ENCODE measurements at places on chromosomes 5 and 9.

GRCh38 chr5:170622933-170623332 lies 119.1 kb downstream of the KCNIP1 start:
- DNase-seq = no peak

DNA sequence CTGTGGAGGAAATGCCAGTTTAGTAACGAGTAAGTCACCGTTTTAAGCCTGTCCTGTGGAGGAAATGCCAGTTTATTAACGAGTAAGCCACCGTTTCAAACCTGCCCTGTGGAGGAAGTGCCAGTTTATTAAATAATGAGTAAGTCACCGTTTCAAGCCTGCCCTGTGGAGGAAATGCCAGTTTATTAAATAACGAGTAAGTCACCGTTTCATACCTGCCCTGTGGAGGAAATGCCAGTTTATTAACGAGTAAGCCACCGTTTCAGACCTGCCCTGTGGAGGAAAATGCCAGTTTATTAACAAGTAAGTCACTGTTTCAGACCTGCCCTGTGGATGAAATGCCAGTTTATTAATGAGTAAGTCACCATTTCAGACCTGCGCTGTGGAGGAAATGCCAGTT lies 18.9 kb upstream of the PDCD6 start:
- DNase-seq = no peak

DNA sequence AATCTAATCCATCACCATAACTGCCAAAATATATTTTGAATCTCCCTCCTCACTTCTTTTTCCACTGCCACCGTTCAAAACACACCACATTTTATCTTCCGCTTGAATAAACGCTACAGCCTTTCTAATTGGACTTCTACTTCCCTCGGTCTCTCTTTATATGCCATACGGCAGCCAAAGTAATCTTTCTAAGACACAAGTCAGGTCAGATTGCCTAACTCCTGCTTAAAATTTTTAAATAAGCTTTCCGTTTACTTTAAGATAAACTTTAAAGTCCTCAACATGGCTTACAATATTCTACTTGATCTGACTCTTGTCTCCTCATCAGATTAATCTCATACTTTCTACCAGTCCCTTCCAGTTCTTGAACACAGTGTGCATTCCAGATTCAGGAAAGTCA lies 9.7 kb downstream of the AFF4 start:
- no peak for DNase-seq

DNA sequence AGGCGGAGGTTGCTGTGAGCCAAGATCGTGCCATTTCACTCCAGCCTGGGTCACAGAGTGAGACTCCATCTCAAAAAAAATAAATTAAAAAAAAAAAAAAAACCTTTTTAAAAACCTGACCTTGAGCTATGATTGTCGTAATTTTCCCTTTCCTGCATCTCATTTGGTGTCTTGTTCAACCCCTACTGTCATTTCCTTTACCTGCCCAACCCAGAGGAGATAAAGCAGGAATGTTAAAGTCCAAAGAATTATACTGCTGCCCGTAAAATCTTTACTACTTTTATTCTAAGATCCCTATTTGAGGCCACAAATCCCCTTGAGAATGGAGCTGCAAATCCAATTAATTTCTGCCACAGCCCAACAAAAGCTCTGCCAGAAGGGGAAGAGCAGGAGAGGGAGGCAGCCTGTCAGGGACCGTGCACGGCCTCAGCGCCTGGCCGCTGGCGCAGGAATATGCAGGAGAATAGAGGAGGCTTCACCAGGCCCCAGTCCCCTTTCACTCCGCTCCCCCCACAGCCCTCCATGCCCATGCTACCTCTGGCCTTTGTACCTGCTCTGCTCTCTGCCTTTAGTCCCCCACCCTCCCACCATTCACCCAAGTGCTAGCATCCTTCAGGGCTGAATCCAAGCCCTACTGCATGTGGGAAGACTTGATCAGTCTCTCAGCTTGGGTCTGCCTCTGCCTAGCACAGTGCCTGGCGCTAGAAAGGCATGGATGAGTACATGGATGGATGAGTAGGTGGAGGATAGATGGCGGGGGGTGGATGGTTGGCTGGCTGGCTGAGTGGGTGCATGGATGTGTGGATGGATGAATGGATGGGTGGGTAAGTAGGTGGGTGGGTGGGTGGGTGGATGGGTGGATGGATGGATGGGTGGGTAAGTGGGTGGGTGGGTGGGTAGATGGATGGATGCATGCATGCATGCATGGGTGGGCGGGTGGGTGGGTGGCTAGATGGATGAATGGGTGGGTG lies 99.8 kb upstream of the SARDH start:
- DNase-seq = no peak

DNA sequence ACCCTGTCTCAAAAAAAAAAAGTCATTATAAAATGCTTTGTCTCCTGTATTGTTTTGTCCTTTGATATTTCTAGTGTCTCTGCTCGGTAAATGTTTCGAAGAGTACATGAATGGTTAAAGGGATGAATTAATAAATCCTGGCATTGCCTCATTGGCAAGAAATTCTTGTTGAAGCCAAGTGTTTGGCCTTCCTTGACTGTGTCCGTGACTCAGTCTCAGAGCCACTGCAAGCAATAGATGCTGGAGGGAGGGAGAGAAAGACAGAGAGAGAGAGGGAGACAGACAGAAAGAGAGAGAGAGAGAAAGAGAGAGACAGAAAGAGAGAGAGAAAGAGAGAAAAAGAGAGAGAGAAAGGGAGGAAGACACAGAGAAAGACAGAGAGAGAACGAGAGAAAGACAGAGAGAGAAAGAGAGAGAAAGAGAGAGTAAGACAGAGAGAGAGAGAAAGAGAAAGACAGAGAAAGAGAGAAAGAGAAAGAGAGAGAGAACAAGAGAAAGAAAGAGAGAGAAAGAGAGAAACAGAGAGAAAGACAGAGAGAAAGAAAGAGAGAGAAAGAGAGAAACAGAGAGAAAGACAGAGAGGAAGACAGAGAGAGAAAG lies 72.5 kb upstream of the RXRA start:
- no peak for DNase-seq

All from tibial artery (tissue), 4 donors.